AG10803 (cell line): ENCODE measurements at places on chromosomes 2 and 18.

DNA sequence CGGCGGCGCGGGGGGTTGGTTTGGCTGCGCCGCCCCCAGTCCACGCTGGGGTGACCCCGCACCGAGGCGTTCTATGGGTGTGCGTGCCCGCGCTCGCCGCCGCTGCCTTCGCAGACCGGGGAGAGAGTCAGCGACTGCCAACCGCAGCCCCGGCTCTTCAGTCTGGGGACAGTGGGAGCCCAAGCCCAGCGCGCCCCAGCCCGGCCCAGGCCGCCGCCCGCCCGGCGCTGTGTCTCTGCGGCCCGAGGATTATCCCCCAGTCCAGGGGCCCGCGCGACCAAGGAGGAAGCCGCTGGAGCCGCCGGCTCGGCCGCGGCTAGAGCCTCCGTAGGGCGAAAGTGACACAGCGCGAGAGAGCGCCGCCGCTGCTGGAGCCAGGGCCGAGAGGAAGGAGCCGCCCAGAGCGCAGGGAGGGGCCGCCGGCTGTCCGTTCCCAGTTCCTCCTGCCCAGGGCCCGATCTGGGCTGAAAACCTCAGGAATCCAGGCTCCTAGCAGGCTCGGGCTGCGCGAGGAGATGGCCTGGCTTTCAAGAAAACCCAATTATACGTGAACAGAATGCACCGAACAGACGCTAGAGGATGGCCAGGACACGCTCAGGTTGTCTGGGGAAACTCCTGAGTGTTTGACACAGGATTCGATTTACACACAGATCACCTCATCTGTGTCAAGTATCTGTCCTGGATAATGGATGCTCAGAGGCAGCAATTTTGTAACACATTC, 2.4 kb downstream of the CTIF start:
- peak; percentile 87 for DNase-seq

- no peak for DNase-seq
These were observed 11.1 kb downstream of the NDUFV2 start for GRCh38 chr18:9113468-9114149.

DNA sequence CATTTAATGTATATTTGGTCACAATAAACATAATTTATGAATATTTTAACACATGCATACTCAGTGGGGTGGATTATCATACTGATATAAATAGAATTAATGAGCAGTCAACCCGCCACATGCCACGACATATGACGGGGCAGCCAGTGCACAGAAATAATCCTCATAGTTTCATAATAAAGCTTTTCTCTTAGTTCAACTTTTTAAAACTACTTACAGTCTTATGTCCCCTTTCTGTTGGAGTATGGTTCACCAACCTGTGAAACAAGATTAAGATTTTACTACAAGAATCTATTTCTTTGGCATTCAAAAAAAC, 75.6 kb upstream of the ETAA1 start:
- DNase-seq, result no peak

DNA sequence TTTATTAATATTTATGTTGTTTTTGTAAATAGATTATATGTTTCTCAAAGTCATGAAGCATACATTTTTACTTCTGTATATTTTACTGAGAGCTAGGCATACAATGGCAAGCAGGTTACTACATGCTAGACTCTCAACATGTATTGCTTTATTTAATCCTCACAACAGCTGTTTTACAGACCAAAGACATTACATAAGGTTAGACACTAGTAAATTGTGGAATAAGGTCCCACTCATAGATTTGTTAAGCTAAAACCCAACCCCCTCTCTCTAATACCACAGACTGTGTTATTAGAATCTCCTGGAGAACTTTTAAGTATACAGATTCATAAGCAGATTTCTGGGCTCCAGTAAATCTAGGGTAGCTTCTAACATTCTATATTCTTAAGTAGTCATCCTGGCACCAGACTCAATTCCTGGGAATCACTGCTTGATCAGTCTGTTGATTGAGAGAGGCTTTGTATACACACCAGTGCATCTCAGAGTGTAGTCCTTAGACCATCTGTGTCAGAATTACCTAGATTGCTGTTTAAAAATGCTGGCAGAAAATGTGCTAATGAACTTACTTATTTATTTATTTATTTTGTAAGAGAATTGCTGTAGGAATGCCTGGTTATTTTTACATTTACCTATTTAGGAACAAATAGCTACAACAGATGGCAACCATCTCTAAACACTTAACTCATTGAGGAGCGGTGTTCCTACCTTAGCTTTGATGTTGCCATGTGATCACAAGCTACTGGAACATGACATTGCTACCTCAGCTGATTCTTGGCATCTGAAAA, 153.5 kb upstream of the CAVIN2 start:
- no peak for DNase-seq

GRCh38 chr18:11541179-11541578, 68.2 kb upstream of the SLC35G4 start:
- DNase-seq, result peak; percentile 5

- no peak for DNase-seq
These were observed 294.9 kb upstream of the STON1 start for GRCh38 chr2:48235076-48235475.

DNA sequence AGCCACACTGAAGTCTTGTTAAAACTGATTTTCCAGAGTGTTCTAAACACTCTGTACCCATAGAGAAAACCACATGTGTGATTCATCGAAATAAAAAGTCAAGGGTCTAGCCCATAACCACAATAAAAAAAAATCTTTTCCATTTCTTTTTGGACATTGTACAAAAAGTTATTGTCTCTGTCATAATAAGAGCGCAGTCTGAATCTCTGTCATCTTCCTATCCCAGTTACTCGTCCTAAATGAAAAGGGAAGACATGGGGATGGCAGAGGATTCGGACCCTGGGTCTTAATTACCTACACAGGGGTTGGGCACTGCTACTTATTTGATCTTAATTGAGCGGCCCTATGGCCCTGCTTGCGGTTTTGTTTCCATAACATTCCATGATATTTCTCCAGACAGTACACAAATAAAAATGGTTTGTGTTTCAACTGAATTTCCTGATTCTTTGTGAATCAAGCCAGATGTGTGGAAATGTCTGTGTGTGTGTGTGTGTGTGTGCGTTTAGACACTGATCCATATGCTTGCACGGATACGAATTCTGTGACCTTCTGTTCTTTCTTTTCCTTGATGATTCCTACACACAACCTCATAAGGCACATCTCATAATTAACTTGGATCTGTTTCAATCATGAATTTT, 133.4 kb upstream of the SPATS2L start:
- DNase-seq, result peak; percentile 89

- peak; percentile 21 for DNase-seq
These were observed 105.8 kb upstream of the LYPD6 start for GRCh38 chr2:149224543-149224942.

DNA sequence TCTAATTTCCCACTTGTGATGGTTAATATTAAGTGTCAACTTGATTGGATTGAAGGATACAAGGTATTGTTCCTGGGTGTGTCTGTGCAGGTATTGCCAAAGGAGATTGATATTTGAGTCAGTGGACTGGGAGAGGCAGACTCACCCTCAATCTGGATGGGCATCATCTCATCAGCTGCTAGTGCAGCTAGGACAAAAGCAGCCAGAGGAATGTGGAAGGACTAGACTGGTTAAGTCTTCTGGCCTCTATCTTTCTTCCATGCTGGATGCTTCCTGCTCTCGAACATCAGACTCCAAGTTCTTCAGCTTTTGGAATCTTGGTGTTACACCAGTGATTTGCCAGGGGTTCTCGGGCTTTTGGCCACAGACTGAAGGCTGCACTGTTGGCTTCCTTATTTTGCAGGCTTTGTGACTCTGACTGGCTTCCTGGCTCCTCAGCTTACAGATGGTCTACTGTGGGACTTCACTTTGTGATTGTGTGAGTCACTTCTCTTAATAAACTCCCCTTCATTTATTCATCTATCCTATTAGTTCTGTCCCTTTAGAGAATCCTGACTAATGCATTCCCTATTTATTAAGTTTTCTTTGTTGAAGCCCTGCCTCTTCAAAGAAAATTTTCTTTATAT, 1087.5 kb upstream of the NXPH2 start:
- no peak for DNase-seq

- peak; percentile 52 for DNase-seq
These were observed 27.8 kb downstream of the MBD5 start for GRCh38 chr2:148048475-148049221.

DNA sequence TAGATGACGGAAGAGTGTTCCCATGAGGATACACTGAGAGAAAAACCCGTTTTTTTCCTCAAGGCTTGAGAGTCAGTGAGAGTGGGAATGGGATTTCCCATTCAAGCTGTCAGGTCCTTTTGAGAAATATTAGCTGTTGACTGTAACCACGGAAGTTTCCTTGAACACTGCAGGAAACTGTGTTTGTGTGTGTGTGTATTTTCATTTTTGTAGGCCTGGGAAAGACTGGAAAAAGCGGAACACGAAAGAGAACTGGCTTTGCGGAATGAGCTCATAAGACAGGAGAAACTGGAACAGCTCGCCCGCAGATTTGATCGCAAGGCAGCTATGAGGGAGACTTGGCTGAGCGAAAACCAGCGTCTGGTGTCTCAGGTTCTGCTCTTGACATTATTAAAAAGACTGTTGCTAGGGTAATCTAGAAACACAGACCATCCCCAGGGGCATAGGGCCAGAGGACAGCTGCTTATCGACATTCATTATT, 98.8 kb upstream of the EML6 start:
- no peak for DNase-seq

GRCh38 chr2:71071681-71072398, 3.4 kb downstream of the NAGK start:
- DNase-seq, result no peak

DNA sequence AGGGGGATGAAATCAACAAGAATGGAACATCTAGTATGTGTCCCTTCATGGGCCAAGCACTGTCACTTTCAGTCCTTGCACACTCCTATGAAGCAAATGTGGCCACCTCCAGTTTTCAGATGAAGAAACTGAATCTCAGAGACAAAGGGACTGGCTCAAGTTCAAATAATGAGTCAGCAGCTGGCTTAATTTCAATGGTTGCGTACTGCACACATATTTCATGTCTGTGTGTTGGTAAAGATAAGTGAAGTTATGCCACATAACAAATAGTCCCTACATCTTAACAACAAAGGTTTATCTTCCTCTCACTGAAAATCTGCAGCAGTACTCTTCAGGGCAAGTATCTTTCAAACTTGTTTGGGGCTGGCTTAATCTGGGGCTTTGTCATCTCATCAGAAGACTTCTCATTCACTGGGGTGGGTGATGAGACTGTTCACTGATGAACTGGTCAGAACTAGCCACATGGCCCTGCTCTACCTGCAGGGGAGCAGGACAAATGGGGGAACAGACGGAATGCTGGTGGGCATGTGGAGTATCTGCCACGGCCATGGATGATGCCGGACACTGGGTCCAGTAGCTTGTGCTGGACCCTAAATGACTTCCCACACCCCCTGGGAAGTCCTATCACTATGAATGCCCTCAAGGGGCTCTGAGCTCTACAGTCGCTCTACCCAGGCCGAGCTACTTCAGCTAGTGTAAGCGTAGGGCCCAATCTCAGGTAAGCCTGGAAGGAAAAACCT, 263.2 kb downstream of the CYP26B1 start:
- DNase-seq, result peak; percentile 72

GRCh38 chr2:236180076-236180816, 12.1 kb upstream of the GBX2 start:
- DNase-seq, result peak; percentile 61
